ENCODE measurements at places on chromosomes 5 and 9.

GRCh38 chr5:3596261-3596825, 711 bp downstream of the IRX1 start:
- DNase-seq: no peak

GRCh38 chr5:73789851-73790281, 163.9 kb downstream of the ARHGEF28 start:
- no peak for DNase-seq

- DNase-seq: no peak
Measured at GRCh38 chr9:121542025-121542424, 42.4 kb upstream of the GGTA1 start.

DNA sequence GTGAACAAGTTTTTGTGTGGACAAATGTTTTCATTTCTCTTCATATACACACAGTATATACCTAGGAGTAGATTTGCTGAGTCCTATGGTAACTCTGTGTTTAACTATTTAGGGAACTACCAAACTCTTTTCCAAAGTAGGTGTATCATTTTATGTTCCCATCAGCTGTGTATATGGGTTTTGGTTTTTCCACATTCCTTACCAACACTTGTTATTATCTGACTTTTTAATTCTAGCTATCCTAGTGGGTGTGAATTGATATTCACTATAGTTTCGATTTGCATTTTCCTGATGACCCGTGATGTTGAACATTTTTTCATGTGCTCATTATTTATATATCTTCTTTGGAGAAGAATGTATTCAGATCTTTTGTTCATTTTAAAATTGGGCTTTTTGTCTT, 3.7 kb downstream of the RGS3 start:
- DNase-seq: no peak

DNA sequence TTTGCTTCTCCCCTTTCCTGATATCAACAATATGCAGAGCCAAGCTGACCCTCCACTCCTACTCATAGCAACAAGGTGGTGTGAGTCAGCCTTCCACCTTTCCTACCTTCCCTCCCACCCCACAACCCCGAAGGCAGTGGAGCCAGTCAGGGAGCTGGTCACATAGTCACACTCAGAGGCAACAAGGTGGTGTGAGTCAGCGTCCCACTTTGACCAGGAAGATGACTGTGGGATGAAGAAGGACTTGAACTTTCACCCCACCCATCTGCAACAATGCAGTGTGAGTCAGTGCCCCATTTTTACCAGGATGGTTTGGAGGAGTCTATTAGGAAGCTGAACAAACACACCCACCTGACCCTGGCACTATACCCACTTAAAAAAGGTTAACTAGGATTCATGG, 30.1 kb upstream of the ZNF782 start:
- no peak for DNase-seq
